ENCODE measurements at places on chromosomes 6 and 20.

DNA sequence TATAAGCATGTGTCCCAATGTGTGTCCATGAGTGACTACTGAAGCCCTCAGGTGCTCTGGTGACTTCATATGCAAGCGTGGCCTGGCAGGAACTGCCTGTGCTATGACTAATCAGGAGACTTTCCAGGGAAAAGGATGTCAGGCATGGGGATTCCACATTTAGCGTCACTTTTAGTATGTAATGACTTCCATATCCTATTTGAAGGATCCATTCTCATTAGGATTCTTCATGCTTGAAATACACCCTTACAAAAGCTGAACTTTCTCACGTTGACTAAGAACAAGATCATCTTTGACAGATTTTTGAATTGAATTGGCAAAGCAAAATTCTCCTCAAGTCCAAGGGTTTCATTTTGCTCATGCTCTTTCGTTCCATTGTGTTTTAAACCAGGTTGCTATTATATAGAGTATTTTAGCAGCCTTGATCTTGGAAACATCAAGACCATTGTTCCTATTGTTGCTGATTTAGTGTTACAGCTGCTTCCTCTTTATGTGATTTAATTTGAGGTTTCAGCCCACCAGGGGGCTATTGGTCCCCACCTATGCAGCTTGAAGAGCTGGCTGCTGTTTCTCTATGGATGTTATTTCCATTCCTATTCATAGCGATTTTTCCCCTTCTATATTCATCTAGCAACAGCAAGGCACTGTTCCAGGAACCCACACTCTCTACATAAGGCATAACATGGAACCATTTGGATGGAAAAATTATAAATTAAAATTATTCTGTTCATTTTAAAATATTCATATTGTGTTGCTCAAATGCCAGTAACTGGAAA is 418.6 kb downstream of the CDKAL1 start:
- peak; percentile 51 for DNase-seq

- no peak for DNase-seq
These were observed 19.1 kb upstream of the HLA-DQB1 start for GRCh38 chr6:32685603-32686002.

- no peak for DNase-seq
These were observed 286.7 kb downstream of the TFAP2B start for GRCh38 chr6:51105357-51105756.

GRCh38 chr6:25973923-25974555 is 11.4 kb downstream of the TRIM38 start:
- no peak for DNase-seq

DNA sequence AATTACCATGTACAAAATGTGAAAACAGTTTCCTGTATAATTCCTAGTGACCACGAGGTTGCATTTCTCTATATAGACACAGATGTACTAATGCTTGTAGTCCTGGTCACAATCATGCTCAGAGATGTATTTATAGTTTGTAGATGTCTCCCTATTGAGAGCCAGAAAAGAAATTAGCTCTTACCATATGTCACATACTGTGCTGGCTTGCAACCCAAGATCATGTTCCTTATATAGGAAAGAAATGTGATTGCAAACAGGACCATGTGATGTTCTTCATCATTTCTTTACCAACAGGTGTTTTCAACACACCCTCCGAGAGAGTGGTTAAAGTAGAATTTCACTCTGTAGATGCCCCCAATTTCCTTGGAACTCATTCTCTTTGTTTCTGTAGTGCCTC is 369.4 kb downstream of the CBLN4 start:
- no peak for DNase-seq

DNA sequence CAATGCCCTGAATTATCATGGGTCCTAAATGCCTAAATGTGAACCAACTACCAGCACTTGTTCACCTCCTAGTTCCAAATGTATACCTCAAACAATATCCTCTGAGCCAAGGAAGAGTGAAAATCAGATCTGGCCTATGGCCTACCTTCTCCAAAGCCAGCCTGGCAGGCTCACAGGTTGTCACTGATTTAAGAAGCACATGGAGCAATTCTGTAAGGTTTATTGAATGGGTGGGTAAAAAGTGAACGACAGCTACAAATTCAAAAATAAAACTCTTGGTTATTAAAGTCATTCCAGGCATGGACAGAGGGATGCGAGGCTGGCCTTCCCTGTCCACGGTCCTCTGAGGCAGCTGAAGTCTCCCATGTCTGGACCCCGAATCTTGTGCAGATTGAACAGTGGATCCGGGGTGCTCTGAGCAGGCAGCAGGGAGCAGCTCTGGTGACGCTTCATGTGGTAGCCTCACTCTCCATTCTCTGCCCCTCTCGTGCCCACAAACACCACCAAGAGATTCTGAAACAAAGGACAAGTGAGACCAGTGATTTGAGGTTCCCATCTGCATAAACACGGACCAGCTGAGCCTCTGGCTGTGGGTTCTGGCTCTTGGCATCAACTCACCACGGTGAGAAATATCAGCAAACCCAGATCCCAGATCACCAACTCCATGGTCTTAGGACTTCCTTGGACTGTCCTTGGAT is 14.6 kb downstream of the SNHG17 start:
- DNase-seq: no peak

Measured in forelimb muscle (tissue), 1 donor.